ENCODE measurements at places on chromosomes 12 and 14. TPM values are rescaled to one million over a fixed set of nuclear protein-coding genes. Genes with fewer than 3 reads are reported as not detected.

GRCh38 chr14:35286707-35287106 is 5.5 kb upstream of the PSMA6 start:
- no peak for DNase-seq

GRCh38 chr14:51871846-51872245 is 11.4 kb downstream of the GNG2 start:
- DNase-seq: no peak

CKAP4 gene
- 40.3 TPM for total RNA-seq

DNA sequence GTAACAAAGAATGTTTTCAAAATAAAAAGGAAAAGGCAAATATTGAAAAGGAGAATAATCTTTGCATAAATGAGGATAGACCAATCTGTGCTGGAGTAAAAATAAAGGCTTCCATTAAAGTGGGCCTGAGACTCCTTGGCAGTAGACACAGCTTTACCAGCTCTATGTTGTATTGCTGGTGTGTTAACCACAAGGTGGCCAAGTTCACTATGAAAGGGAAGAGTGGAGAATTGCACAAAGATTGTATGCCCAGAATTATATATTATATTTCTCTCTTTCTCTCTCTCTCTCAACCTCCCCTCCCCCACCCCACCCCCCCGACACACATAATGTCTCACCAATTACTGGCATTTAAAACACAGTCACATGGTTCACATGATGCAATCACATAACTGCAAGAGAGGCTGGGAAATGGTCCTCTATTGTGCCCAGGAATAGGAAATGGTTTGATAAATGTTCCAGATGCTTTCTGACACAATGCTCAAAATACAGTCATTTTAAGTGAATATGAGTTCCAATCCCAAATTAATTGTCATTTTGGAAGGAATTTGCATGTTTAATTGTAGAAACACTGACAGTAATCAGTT is 222.6 kb upstream of the SYT1 start:
- DNase-seq: no peak

- no peak for DNase-seq
Observed at GRCh38 chr14:89486961-89487360, 69.9 kb upstream of the FOXN3 start.
